ENCODE measurements at places on chromosomes 1 and 21. TPM values are rescaled to one million over a fixed set of nuclear protein-coding genes. Genes with fewer than 3 reads are reported as not detected.

The PSRC1 gene
- total RNA-seq: 18.6 TPM

The ALPL gene
- 0.31 TPM for total RNA-seq

The GBP5 gene
- not detected for total RNA-seq

The CCDC28B gene
- 2.0 TPM for total RNA-seq

The AK5 gene
- total RNA-seq: 8.1 TPM

The A3GALT2 gene
- total RNA-seq: not detected

The FOXO6 gene
- total RNA-seq: 0.49 TPM

The NGF gene
- 4.2 TPM for total RNA-seq

The TMIGD3 gene
- not detected for total RNA-seq

The S100A12 gene
- total RNA-seq: not detected

The CADM3 gene
- 0.14 TPM for total RNA-seq

The CGN gene
- total RNA-seq: 1.3 TPM

The KRTAP12-2 gene
- not detected for total RNA-seq

The TP73 gene
- total RNA-seq: 0.58 TPM

The HSPB7 gene
- not detected for total RNA-seq

The GPR3 gene
- total RNA-seq: 1.9 TPM

The B3GALT2 gene
- not detected for total RNA-seq

The GPR137B gene
- total RNA-seq: 18.9 TPM

The ITLN2 gene
- 0.14 TPM for total RNA-seq

The TNN gene
- not detected for total RNA-seq

The SPRR3 gene
- total RNA-seq: not detected

The ATAD3C gene
- total RNA-seq: not detected

The SV2A gene
- total RNA-seq: 0.09 TPM

The BLACAT1 gene
- total RNA-seq: not detected

The THAP3 gene
- 14.5 TPM for total RNA-seq

The FGGY gene
- total RNA-seq: 2.4 TPM

The CAMK1G gene
- total RNA-seq: 0.24 TPM

The ZYG11A gene
- 2.3 TPM for total RNA-seq

The FCGR2B gene
- not detected for total RNA-seq

The RNU1-2 gene
- not detected for total RNA-seq

The NOTCH2 gene
- 31.3 TPM for total RNA-seq

The ESRRG gene
- not detected for total RNA-seq

The CHI3L1 gene
- total RNA-seq: not detected

The DMBX1 gene
- 1.1 TPM for total RNA-seq

The TIAM1 gene
- 0.68 TPM for total RNA-seq

The TAF13 gene
- total RNA-seq: 32.2 TPM

The MFAP2 gene
- total RNA-seq: 0.55 TPM

The ZC3H11A gene
- 52.4 TPM for total RNA-seq

The AMY1B gene
- total RNA-seq: not detected

The MATN1 gene
- total RNA-seq: 0.10 TPM

The PODN gene
- total RNA-seq: not detected

The WNT2B gene
- 0.33 TPM for total RNA-seq

The MPL gene
- not detected for total RNA-seq

The NEXN gene
- total RNA-seq: 6.8 TPM

The S100A8 gene
- total RNA-seq: not detected

The B4GALT3 gene
- total RNA-seq: 33.2 TPM

The WLS gene
- 16.7 TPM for total RNA-seq

The LDLRAP1 gene
- 9.6 TPM for total RNA-seq

The PLEKHM2 gene
- 26.1 TPM for total RNA-seq

The LRRIQ3 gene
- total RNA-seq: 0.82 TPM

The PTBP2 gene
- total RNA-seq: 6.7 TPM

The KRTAP11-1 gene
- total RNA-seq: not detected
